ENCODE measurements at places on chromosomes 4 and X. TPM values are rescaled to one million over a fixed set of nuclear protein-coding genes. Genes with fewer than 3 reads are reported as not detected.

The MAML3 gene
- 1.2 TPM for total RNA-seq

The SMIM10L2A gene
- total RNA-seq: 0.18 TPM

The XIAP gene
- total RNA-seq: 50.8 TPM

The TRO gene
- total RNA-seq: 30.3 TPM

The MGAT4D gene
- not detected for total RNA-seq

The RADX gene
- 7.6 TPM for total RNA-seq

The CXXC4 gene
- 0.30 TPM for total RNA-seq

The TREX2 gene
- 1.8 TPM for total RNA-seq

The PRPS1 gene
- total RNA-seq: 23.8 TPM

The SHISA3 gene
- total RNA-seq: 0.30 TPM

The FAM133A gene
- 0.09 TPM for total RNA-seq

The BEX2 gene
- 0.18 TPM for total RNA-seq

The GPC4 gene
- 5.9 TPM for total RNA-seq

The FAM9C gene
- not detected for total RNA-seq

The CENPVL1 gene
- total RNA-seq: not detected

The SSX4B gene
- total RNA-seq: not detected

The CTSO gene
- total RNA-seq: 15.6 TPM

The DSPP gene
- total RNA-seq: not detected

The NXF2B gene
- total RNA-seq: not detected

The EOLA2 gene
- 20.2 TPM for total RNA-seq

The NPNT gene
- total RNA-seq: 0.30 TPM

The PPP2R2C gene
- not detected for total RNA-seq

The ARAP2 gene
- total RNA-seq: 1.2 TPM

The FAM241A gene
- 0.59 TPM for total RNA-seq

The PRRG3 gene
- total RNA-seq: not detected

The F8A1 gene
- 4.6 TPM for total RNA-seq

The PF4V1 gene
- 9.2 TPM for total RNA-seq

All from smooth muscle cell of the umbilical artery (primary cell).